ENCODE measurements at places on chromosomes 7 and 10.

GRCh38 chr10:32516567-32517495 lies 70.9 kb downstream of the CCDC7 start:
- no peak for DNase-seq

- no peak for DNase-seq
Observed at GRCh38 chr7:44533301-44534055, 7.7 kb downstream of the NPC1L1 start.

DNA sequence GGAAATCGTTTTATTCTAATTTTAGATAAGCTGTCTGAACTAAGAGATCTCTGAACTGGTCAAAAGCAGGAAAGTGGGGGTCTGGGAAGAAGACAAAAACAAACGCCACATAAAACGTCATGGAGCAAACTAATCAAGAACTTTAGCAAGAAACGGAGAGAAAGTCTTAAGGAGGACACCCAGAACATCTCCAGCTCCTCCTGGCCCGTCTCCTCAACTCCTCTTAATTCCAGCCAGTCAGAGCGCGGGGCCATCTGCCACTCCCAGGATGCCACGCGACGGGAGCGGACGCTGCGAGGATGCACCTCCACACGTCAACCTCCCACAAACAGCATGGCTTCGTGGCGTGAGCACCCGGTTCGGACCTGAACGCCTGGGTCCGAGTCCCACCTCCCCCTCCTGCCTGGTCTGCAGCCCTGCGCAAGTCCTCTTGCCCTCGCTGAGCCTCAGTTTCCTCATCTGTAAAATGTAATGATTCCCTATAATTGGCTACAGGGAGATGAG lies 598 bp downstream of the MMS19 start:
- peak; percentile 53 for DNase-seq

DNA sequence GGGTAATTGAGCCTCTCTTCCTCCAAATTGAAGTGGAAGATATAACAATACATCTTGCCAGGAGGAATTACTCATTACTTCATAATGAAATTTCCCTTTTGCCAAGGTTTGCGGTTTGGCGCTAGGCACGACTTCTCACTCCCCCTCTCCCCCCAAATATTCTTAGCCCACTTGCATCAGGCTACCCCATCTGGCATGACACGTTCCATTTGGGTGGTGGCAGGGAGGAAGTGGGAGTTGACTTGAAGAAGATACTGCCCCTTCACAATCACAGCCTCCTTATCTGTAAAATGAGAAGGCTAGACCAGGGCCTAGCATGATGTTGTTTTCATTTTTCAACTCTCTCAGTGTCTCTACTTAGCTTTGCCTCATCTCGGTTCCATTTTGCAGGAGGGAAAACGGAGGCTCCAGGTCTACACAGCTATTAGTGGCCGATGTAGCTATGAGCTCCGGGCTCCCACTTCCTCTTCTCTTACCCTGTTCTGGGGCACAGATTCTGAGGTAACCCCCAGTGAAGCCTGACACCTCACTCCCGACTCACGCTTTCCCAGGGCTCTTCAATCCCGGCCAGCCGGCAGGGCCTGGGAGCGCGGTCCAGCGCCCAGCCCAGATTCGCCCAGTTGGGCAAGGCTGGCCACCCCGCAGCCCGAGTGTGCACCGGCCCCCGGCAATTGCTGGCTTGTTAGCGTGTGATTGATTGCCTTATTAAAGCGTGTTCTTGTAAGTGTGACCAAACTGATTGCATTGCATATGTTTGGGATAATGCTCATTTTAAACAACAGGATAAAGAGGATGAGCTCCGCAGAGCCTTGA lies 6.5 kb downstream of the EVX1 start:
- no peak for DNase-seq

DNA sequence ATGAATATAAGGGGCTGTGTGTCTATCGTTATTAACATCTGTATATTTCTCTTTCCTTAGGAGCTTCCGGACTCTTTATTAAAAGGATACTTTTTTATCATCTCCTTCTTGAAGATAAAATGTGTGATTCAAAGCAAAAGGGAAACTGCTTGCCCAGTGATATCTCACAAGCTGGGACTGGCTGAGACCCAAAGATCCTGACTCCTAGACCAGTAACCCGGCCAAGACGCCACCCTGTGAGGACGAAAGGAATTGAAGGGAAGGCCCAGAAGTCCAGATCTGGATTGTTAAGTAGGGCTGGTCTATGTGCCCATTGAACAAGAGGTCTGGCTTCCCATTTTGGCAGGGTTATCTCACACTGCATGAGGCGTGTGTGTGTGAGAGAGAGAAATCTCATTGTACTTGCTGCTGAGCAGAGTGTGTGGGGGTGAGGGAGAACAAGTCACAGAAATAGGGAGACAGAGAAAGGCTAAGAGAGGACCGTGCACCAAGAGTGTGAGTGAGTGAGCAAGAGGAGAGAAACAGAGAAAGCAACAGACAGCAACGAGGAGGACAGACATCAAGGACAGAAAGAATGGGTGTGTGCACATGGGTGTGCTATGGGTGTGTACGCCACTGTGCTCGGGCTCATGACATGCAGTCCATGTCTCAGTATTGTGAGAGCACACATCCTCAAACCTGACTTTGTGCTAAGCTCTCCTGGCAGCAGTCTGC lies 75.4 kb downstream of the PLXNA4 start:
- no peak for DNase-seq

DNA sequence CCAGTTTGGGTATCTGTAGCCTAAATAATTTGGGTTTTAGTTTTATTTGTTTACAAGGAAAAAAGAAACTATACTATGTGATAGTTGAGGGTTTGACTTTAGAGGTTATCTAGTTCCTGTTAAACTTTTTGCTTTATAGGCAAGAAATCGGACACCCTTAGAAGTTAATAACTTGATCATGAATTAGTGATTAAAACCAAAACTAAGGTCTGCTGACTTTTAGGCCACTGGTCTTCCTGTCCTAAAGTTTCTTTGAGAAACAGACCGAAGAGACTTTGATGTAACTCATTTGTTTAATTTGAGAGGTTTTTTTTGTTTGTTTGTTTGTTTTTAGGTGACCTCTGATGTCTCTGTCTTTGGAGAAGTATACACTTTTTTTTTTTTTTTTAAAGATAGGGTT lies 59.7 kb downstream of the PHTF2 start:
- no peak for DNase-seq

DNA sequence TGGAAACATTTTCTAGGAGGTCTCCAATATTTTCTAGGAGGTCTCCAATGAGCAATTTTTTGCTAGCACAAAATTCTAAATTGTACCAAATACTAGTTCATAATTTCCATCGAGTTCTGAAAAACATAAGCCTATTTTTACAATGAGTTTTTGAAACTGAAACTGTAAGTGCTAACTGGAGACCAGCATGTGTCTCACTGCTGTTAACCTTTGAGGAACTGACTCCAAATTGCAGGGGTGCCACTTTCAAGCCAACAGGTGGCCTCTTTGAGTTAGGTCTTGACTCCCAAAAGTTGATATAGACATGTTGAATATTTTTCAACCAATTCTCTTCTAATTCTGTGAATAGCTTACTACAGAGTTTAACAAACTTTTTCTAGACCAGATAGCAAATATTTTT lies 58.8 kb downstream of the CAV1 start:
- no peak for DNase-seq

DNA sequence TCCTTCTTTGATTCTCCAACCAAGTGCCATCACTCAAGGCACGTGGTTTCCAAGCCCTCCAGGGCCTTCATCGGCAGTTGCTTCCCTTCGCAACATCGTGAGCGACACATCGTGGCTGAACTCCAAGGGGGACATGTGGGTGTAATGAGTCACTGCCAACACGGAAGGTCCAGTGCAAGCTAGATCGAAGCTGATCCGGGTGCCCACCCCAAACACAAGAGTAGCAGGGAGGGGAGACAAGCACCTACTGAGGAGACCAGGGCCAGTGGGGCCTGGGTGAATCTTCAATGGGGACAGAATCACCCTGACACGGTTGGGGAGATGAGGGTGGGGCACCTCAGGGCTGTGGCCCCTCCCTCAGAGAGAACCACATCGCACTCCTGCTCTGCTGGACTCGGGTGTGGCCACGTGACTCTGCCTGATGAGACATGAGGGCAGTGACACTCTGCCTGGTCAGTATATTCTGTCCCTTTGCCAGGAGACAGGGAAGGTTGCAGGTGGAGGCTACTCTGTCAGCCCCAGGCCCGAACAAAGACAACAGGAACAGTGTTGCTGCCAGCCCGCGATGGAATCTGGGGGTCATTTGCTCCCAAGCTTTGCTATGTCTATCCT lies 36.8 kb upstream of the HSPA12A start:
- no peak for DNase-seq

DNA sequence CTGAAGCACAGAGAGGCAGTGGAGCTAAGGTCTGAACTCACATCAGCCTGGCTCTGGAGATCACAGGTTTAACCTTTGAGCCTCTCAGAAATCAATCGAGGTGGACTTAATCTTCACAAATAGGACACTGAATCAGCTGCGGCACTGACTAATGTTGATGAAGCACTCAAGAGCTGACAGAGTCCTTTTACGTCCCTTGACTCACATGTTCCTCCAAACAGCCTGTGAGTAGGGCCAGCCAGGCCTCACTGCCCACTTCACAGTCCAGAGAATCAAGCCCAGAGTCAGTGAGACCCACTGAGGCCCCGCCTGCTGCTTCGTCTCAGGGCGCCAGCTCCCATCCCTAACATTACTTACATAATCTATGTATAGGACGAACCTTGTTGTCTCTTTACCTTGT lies 63.1 kb downstream of the TNS3 start:
- no peak for DNase-seq

DNA sequence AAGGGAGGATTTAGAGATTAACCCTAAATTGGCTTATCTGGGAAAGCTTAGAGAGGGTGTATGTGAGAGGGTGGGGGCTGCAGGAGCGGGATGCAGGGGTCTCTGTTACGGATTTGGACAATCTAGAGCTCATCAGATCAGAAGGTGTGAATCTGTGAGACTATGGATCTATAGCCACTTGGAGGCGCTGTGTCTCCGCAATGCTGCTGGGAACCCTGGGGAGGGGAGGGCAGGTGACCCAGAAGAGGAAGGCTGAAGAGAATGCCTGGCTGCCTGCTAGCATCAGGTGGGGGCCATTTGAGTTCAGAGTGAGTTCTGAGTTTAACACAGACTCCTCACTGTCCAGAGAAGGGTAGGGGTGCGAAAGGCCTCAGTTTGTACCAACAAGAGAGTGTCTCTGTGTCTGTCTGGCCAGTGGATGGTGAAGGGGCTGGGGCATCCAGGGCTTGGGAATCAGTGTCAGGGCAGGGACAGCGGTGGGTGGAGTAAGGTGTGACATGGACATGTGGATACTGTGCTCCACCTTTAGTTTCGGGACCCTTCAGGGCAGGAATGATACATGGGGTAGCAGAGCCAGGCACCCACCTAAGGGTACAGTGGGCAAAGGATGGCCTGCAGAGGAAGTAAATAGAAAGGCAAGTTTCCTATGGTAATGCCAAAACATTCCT lies 187.3 kb upstream of the PRSS58 start:
- DNase-seq = no peak

GRCh38 chr7:21548491-21548890 lies 5.7 kb downstream of the DNAH11 start:
- no peak for DNase-seq

- no peak for DNase-seq
Observed at GRCh38 chr7:135980012-135980551, 2.9 kb upstream of the MTPN start.

GRCh38 chr7:73463260-73463659 lies 29.7 kb downstream of the FZD9 start:
- DNase-seq = no peak

DNA sequence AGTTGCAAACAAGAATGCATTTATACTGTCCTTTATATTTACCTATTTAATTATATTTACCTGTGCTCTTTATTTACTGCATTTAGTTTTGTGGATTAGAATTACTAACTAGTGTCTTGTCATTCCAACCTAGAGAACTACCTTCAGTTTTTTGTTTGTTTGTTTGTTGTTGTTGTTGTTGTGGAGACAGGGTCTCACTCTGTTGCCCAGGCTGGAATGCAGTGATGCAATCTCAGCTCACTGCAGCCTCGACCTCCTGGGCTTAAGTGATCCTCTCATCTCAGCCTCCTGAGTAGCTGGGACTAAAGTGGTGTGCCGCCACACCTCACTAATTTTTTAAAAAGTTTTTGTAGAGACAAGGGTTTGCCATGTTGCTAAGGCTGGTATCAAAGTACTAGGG lies 156.4 kb upstream of the AKR1E2 start:
- DNase-seq = no peak

- no peak for DNase-seq
Observed at GRCh38 chr10:28177944-28178637, 124.8 kb downstream of the MPP7 start.

- DNase-seq = no peak
Observed at GRCh38 chr7:36408589-36408988, 18.9 kb downstream of the ANLN start.

DNA sequence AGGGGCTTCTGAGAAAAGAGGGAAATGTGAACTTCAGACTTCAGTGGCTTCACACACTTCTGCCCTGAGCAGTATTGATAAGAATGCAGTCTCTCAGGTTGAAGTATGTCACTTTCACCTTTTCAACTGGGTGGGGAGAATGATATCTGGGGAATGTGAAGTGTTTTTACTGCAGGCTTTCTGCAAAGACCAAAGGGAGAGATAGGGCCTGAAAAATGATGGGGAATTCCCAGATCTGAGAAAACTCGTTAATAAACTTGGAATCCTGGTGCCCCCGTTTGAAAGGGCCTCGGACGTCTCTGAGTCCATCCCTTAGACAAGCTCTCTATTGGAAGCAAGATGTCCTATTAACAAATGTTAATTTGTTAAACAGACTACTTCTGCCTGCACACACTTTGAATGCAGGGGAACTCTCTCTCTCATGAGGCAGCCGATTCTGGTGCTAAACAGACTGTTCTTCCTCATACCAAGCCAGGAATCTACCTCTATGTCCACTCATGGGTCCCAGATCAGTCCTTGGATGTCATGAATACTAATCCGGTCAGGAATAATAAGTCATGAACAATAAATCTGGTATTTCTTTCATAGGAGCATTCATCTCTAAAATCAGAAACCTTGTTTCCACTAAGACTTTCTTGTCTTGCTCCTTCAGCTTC lies 193.6 kb downstream of the JCAD start:
- DNase-seq = no peak

- DNase-seq = no peak
Observed at GRCh38 chr7:26989897-26990670, 105.7 kb downstream of the HOXA1 start.

- no peak for DNase-seq
Observed at GRCh38 chr7:147060070-147060469, 943.5 kb downstream of the CNTNAP2 start.

DNA sequence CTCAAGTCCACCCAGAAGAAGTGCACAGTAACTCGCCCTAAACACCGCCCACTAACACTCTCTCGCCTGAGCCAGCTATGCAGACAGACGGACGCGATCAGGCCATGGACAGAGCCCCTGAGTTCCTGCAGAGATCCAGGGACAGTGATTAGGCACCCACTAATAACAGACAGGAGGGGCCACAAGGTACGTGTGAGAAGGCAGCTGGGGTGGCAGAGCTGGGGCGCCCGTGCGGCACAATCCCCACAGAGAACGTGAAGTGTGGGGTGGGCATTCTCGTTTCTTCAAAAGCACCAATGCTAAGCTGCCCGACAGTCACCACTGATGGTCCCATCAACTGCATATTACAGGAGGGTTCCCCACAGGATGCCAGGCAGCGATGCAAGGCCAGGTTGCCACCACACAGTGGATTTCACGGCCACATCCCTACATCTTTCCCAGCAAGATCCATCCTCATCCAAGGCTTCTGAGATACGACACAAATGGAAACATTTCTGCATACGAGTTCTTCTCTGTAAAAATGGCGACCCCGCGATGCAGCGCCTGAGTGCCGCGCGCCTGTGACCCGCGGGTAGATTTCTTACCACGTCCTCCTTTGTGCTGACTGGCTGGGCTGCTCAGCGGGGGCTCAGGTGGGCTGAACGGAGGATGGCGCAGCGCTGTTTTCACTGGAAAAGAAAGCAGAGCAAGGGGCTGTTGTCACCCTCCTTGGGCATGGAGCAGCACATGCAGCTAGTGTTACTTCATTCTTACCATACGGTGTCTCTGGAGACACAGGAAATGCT lies 237.5 kb downstream of the TNS3 start:
- no peak for DNase-seq
